NAMALWA (cell line): ENCODE measurements at places on chromosomes 1 and 21.

DNA sequence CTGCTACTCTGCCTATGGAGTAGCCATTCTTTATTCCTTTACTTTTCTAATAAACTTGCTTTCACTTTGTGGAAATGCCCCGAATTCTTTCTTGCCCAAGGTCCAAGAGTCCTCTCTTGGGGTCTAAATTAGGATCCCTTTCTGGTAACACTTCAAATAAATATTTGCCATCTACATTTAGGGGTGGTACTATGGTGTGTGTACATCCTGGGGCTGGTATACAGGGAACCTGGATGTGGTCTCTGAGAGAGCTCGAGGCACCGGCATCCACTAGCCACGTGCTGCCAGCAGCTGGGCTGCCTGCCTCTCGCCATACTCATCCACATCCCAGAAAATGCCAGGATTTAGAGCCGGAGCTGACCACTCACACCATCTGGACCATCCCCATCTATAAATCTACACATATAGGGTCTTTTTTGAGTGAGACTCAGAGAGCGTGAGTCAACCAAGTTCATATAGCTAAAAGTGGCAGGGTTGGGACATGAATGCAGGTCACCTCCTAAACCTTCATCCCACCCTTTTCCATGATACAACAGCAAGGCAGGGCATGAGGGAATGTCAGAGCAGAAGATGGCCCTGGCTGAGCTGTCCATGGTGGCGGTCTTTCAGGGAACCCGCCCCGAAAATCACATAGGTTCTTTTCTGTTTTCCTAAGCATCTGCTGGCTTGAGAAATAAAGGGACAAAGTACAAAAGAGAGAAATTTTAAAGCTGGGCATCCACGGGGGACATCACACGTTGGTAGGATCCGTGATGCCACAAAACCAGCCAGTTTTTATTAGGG, 76.6 kb upstream of the F3 start:
- no peak for DNase-seq

DNA sequence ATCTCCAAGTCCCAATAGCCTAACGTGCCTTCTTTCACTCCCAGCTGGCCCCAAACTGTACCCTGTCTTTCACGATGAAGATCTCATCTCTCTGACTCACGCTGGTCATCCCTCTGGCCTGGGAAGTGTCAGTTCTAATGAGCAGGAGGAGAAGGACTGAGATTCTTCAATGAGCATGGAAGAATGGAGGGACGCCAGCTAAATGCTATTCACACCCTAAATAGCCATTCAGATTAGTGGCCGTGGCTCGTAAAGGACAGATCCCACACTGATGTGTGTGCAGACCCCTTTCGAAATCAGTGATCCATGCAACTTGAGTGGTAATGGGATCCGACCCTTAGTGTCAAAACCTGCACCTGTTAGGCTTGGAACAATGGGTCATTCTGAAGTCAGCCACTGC, 75.9 kb upstream of the SMYD2 start:
- no peak for DNase-seq

- no peak for DNase-seq
Measured at GRCh38 chr1:204974327-204974726, 68.7 kb upstream of the CNTN2 start.

GRCh38 chr1:215083383-215083961, 935 bp downstream of the KCNK2 start:
- no peak for DNase-seq

- no peak for DNase-seq
Measured at GRCh38 chr1:44029260-44029910, 1.9 kb downstream of the SLC6A9 start.

DNA sequence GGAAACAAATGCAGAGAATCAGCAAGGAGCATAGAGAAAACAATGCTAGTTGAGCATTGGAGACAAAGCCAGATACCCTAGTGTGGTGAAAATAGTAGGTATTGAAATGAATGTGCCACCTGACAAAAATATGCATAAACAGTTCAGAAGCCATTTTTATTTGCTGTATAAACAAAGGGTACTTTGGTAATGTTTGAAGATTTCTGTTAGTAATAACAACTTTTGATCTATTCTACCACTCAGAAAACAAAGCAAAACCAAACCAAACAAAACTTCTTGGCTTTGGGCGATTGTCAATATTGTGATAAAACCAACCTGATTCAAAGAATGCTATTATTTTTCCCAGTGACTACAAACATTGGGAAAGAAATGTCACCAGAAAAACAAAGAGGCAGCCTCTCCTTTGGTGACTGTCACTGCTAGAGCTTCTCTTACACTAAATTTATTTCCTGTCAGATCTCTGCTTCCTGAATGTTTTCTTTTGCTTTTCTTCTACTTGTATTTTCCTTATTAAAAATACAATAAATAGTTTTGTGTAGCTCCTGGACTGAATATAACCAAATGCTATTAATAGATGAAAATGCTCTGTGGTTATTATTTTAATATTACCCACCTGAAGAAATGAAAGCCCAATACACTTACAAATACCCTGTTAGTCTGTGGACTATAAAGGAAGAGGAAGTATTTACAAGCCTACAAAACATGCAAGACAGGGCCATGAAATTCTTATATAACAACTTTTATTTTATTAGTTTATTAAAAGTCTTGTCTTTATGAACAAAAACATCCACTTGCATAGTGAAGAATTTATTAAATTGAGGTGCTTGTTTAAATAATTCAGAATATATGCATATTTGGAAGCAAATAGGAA, 5.7 kb downstream of the ATP6V1G3 start:
- DNase-seq, result no peak

- DNase-seq, result no peak
Measured at GRCh38 chr1:157107702-157108101, 8.1 kb upstream of the ETV3L start.

- no peak for DNase-seq
Measured at GRCh38 chr1:115496904-115497527, 144.8 kb upstream of the VANGL1 start.

GRCh38 chr1:184191181-184191621, 139.7 kb downstream of the TSEN15 start:
- no peak for DNase-seq

DNA sequence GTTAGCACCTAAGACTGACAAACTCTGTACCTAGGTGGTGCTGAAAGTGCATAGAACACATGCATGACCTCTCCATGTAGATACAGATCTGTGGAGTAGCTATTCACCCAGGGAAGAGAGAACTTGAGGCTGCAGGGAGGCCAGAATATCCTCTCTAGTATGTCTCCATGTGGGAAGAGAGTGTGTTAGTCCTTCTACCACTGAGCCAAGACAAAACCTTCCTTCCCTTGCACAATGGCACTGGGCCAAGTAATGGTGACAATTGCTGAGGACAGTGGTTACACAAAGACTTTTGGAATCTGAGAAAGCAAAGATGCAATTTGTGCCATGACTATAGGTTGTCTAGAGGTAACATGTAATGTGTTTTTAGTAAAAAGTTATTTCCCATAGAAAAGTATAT, 52.3 kb downstream of the C1orf198 start:
- DNase-seq, result no peak

- DNase-seq, result no peak
Measured at GRCh38 chr1:182139496-182139895, 78.0 kb upstream of the ZNF648 start.

- DNase-seq, result no peak
Measured at GRCh38 chr1:77282866-77283539, 1.2 kb downstream of the AK5 start.

DNA sequence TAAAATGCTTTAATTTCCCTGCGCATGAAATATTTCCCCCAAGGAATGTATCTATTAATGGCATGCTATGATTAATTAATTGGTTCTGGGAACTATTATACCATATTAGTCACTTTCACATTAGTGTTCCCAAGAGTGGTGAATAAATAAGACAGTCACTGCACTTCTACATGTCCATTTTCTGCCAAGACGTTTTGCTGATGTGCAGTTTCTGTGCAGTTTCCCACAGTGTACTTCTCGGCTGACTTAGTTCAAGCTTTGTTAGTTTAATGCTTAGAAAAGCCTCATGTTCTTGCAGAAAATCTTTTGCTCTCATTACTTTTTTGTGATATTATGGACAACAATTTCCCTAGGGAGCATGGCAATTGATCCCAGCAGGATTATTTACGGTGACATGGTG, 1014.5 kb downstream of the BRINP3 start:
- no peak for DNase-seq

DNA sequence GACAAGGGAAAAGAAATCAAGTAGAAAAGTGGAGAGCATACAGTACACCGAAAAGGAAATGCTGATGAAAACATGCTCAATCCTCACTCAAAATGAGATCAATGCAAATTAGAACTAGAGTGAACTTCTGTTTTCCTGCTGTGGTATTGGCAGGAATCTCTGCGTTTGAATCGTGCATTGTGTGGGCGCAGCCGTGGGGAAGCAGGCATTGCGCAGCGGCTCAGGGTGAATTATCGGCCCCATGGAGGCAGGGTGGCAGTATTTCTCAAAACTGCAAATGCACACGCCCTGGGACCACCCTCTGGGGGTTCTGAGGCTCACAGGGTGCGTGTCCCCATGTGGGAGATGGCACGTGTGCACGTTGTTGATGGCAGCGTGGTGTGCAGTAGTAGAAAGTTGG, 140.6 kb downstream of the PEX14 start:
- no peak for DNase-seq

DNA sequence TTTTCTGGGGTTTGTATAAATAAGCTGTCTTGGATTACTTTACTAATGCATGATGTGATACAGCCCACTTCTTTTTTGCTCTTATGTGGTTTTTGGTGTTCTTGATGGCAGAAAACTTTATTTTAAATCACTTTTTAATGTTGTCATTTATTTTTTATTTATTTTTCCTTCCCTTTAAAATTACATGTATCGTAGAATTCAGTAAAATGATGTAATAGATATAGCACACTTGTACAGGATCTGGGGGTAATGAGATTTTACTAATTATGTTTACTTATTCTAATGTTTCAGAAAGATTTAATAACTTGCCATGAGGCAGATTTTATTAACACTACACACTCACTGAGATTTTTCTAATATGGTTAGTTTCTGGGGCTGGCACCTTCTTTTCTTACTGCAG, 701 bp upstream of the B3GALT2 start:
- no peak for DNase-seq

DNA sequence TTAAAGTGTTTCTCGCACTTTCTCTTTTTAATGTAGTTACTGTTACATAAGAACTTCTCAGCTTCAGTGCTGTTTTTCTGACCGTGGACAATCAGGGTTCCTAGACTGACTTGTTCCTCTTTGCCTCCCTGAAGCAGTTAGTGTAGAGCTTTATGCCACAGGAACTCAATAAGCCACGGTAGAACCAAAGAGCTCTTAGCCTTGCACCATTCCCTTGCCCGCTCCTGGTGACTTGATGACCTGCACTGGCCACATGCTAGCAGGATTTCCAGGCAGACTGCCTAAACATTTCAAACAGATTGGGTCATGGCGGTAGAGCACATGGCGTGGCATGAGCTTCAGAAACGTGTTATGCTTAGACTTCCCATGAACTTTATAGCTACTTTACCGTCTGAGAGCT, 18.8 kb upstream of the FASLG start:
- no peak for DNase-seq

GRCh38 chr1:4119516-4120220, 219.6 kb upstream of the C1orf174 start:
- no peak for DNase-seq

DNA sequence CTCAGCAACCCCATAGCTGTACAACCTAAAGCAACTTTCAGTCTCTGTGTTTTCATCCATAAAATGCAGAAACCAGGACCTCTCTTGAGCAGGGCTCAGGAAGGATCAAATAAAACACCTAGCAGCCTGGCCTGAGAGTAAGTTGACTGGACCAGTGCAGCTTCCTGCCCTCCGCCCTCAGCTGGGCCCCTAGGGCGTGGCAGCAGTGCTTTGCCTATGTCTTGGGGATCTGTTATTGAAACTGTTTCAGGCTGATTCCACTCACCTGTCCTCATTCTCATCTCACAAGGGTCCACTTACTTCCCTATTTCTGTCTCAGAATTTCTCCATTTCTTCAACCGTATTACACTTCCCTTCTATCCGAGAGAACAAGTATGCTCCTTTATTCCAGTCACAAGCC, 17.3 kb downstream of the LRRC42 start:
- DNase-seq, result no peak

- no peak for DNase-seq
Measured at GRCh38 chr1:8094481-8095241, 68.6 kb upstream of the ERRFI1 start.

DNA sequence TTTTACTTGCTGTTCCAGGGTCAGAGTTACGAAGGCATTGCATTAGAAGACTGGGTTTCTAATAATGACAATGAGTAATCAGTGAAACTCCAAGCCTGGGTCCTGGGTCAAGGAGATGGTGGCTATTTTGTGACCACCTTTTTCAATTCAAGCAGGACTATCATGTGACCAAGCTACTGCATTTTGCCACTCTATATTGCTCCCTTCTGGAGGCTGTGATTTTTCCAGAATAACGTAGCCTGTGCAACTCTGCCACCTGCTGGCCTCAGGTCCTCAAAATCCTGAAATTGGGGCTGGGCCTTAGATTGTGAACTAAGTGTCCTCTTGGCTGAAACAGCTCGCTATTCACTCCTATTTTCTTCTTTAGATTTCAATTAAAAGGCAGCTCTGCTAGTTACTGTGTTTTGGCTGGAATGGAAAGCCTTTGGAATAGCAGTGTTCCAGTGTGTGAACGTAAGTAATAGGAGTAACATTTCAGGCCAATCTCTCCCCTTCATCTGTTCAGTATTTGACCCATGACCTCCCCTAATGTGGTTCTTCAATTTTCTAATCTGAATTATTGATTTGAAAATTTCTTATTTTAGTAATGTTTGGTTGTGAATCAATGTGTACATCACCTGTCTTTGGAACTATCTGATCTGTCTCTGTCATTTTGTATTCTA, 52.9 kb upstream of the CD46 start:
- peak; percentile 72 for DNase-seq

DNA sequence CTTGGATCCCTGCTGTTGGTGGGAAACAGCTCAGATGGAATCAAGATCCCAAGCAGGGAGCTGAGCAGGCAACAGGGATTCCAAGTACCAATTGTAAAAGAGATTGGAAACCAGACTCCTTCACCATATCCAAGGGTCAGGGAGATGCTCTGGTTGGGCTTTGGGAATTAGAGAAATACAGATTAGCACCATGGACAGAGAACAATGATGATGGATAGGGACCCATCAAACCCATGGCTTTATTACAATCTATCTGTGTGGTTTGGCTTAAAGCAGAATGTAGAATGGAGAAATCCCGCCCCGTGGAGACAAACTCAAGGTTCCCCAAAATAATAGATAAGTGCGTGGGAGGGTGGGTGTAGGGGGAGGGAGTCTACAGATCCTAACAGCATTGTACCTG, 120.7 kb upstream of the CSF3R start:
- DNase-seq, result no peak

DNA sequence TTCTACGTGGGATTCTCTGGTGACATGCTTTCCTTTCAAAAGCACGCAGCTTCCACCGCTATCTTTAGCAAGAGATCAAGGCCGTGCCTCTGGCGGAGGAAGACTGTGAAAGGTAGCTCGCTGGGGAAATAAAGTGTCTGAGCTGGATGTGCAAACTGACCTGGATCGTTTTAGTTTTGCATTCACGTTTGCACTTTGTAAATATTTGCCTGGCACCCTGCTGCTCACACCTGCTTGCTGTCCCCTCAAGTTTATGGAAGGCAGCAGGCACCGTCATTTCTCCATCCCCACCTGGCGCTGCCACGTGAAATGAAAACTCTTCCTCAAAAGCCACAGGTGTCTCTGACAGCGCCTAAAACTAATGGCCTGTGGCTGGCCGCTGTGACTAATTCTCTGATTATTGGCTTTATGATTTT, 44.0 kb upstream of the TARDBP start:
- DNase-seq, result no peak
